ENCODE measurements at places on chromosomes 16 and 17.

DNA sequence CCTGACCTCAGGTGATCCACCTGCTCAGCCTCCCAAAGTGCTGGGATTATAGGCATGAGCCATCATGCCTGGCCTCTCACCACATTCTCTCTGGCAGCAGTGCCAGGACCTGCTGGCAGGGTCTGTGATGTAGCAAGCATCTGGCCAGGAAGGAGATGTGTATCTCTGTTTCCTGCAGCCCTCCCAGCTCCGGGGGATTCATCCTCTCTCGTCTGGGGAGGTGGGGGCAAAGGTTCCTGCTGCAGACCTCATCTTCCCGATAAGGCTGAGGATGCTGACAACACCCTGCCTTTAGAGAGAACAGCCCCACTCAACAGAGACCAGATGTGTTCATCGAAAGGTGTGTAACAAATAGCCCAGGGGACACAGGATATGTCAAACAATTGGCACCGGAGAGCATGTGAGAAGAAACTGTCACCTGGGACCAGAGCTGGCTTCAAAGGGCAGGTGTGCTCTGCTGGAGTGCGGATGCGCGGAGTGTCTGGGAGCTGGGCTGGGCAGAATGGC, 54.8 kb upstream of the SEC14L1 start:
- DNase-seq, result no peak

GRCh38 chr16:13438064-13438463, 481.9 kb upstream of the ERCC4 start:
- no peak for DNase-seq

DNA sequence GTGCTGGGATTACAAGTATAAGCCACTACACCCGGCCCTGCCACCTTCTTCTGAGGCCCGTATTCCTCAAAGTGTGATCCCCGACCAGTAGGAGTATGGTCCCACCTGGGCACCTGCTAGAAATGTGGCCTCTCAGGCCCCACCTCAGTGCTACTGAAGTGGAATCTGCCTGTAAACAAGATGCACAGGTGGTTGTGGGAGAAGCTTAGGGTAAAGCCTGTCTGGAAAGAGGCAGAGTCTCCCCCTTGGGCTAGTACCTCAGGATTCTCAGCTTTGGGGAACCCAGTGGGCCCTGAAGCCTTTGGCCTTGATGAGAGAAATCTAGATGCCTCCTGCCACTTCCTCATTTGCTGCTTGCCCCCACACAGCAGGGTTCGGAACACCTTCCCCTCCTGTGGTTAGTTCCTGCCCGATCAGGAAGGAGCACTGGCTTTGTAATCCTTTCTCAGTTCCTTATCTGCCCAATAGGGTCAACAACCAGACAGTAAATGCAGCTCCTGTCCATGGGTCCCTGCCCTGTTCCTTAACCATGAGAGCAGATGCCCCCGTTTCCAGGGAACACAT, 25.2 kb downstream of the TK2 start:
- peak; percentile 51 for DNase-seq

DNA sequence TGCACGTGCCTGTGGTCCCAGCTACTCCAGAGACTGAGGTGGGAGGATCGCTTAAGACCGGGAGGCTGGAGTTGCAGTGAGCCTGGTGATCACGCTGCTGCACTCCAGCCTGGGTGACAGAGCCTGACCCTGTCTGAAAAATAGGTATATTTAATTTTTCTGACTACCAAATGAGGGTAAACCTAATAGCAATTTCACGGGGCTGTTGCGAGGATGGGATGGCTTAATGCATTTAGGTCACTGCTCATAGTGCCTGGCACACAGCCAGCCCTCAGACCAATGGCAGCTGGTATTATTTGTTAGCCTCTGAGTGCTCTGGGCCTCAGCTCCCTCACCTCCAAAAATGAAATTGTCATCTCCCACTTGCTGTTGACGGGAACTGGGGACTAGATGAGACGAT, 5.9 kb upstream of the CDIP1 start:
- no peak for DNase-seq

- DNase-seq, result no peak
These were observed 31.8 kb downstream of the ANKRD11 start for GRCh38 chr16:89458551-89458950.

DNA sequence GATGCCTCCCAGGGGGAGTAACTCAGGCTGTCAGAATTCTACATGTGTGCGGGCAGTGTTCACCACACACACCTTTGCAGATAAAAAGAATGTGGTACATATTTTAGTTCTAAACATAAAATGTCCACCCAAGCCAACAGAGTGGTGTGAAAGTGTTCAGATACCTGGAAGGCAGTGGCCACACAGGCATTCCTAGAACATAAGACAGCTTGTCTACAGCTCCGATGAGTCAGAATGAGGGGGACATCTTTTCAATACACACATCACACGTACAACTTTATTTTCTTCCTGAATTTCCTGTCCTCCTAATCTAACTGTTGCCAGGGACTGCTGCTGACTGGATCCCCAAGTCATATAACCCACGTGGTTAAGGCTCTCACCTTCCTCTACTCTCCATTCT, 142.3 kb downstream of the ZFHX3 start:
- DNase-seq, result no peak

DNA sequence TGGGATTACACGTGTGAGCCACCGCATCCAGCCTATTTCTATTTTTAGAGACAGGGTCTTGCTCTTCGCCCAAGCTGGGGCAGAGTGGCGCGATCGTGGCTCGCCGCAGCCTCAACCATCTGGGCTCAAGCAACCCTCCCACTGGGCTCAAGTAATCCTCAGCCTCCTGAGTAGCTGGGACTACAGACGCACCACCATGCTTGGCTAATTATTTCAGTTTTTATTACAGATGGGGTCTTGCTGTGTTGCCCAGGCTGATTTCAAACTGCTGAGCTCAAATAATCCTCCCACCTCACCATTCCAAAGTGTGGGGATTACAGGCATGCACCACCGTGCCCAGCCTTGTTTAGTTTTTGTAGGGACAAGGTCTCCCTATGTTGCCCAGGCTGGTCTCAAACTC, 53.8 kb downstream of the CCDC57 start:
- DNase-seq, result no peak

GRCh38 chr16:85330694-85331188, 218.5 kb upstream of the CIBAR2 start:
- no peak for DNase-seq

GRCh38 chr17:20721171-20721570, 141.6 kb downstream of the CDRT15L2 start:
- no peak for DNase-seq

GRCh38 chr17:74618451-74618850, 5.1 kb downstream of the CD300E start:
- DNase-seq, result no peak

GRCh38 chr17:37295888-37296287, 79.9 kb upstream of the C17orf78 start:
- DNase-seq, result no peak

- DNase-seq, result no peak
These were observed 1836.4 kb downstream of the TP53TG3F start for GRCh38 chr16:35295856-35296255.
